ENCODE measurements at places on chromosomes 2 and 18.

- no peak for DNase-seq
Observed at GRCh38 chr2:232315923-232316299, 62.6 kb upstream of the ALPP start.

- DNase-seq, result no peak
Observed at GRCh38 chr2:126399001-126399400, 257.0 kb upstream of the GYPC start.

- DNase-seq, result peak; percentile 66
Observed at GRCh38 chr18:48290162-48290926, 118.8 kb downstream of the ZBTB7C start.

DNA sequence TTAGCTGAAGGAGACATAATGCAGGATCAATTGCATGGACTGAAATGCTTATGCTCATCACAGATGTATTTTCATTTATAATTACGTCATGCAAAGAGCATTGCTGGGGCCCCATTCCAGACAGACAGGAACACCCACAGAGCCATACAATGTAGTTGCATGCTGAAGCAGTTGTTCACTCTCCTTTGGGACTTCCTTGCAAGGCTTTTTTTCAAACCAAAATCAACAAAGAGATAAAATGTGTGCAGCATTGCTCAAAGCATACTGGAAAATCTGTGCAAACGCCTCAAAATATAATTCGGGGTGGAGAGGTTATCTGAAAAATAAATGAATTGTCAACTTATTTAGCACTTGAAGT lies 463.2 kb downstream of the CDH2 start:
- DNase-seq, result peak; percentile 46

Measured in retina (tissue), 1 donor.